NCI-H526 (cell line): ENCODE measurements at places on chromosomes 2 and 18.
A peak's percentile ranks its signal among the peaks of the same experiment; 100 is the strongest.

- peak; percentile 91 for DNase-seq
Observed at GRCh38 chr2:14632133-14632936, at the start of gene LRATD1. Gene LRATD1 (plus strand): TSS chr2:14632717. CDS start chr2:14633980, 1,263 bp downstream.

- no peak for DNase-seq
Observed at GRCh38 chr2:60223859-60224258, 329.6 kb downstream of the BCL11A start.

DNA sequence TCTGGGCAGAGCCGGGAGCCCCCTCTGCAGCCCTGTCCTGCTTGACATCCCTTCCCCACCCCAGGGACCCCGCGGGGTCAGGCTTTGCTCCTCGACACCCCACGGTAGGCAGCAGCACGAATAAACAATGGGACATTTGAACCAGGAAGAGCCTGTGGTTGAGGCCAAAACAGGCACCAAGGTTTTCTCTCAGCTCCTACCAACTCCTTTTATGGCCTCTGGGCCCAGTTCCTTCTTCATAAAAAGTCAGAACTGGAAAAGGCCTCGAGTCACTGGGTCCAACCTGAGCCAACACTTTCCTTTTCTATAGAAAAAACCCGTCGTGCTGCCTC is 20.6 kb downstream of the TEX44 start:
- no peak for DNase-seq

DNA sequence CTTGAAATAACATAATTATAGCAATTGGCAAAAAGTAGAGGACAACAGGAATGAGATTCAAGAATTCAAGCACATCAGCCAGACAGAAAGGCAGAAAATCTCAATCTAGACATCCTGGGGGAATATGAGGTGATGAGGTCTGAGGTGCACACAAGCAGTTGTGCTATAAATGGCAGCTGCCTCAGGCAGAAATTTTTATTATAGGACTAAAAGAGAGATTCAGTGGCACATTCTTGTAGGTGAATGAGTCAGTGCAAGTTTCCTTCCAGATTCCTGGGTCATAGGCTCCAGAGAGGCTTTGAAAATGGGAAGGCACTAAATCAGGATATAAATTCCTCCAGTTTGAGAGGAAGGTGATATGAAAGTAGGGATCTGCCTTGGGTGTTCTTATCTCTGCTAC is 127.2 kb upstream of the THSD7B start:
- no peak for DNase-seq

- DNase-seq = no peak
Observed at GRCh38 chr2:109067631-109068125, 61.3 kb upstream of the SH3RF3 start.
